ENCODE measurements at places on chromosomes 2 and 18.

GRCh38 chr18:13436576-13436975, 218.0 kb downstream of the LDLRAD4 start:
- no peak for DNase-seq

GRCh38 chr18:48072428-48073204, 142.2 kb upstream of the SMAD2 start:
- no peak for DNase-seq

- DNase-seq: peak; percentile 46
Observed at GRCh38 chr2:61887717-61888266, 664 bp downstream of the CCT4 start.

DNA sequence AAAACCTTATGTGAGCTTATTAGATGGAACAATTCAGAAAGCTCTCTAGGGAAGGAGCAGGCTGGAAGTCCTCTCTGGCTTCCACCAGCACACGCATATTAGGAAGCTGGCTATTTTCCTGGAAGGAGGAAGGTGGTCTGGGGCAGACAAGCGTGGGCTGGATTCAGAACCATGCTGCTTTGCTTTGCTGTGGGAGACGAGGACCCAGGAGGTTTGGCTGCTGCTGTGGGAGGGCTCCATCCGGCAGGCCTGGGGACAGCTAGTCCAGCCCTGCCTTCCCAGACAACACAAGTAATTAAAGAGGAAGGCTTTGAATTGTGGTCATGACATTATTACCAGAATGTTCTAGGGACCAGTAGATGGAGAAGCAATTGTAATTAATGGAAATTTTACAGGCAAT, 238.8 kb upstream of the MYT1L start:
- no peak for DNase-seq

DNA sequence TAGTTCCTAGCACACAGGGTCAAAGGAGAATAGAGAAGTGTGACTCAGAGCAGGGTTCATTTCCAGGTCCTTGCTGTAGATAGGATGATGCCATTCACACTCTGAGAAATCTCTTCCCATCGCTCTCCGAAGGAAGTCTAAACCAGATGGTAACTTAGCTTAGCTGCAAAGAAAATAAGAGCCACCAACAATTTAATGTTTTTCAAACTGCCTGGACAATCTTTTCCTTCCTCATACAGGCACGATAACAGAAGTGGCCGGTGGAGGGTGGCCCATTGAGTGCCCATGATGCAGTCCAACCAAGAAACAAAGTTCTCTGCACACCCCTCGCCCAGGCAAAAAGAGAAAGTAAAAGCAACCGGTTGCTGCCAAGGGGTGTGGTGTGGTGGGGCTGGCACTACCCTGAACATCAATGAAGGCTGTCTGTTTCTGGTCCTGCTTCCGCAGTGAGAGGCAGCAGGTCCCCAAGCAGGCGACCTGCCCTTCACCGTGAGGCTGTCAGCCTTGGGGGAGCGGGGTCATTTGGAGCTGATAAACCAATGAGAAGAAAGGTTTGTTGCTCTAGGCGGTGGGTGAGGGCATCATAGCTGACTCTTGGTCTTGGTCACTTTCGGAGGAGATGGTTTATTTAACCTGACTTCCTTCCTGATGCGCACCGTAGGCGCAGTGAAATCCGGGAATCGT, 105.6 kb upstream of the CD302 start:
- DNase-seq: no peak

GRCh38 chr2:237932731-237933131, 34.1 kb upstream of the UBE2F start:
- peak; percentile 80 for DNase-seq

DNA sequence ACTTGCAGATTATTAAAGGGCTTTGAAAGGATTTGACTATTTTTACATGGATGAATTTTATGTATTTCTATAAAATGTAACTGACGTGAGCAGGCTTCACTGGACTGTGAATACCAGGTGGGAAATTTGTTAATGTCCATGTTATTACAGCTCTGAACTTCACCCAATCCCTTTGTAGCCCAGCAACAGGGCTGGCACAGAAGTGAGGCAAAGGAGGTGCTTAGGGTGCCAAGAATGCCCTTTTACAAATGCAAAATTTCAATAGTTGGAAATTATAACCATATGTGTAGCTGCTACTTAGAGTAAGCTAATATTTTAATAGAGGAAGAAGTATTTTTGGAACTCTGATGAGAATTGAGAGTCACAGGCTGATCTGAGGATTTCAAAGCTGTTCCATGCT, 53.7 kb upstream of the FAM98A start:
- no peak for DNase-seq

GRCh38 chr2:76467326-76467725, 756.6 kb upstream of the GCFC2 start:
- no peak for DNase-seq

GRCh38 chr2:159138642-159139182, 147.8 kb downstream of the WDSUB1 start:
- no peak for DNase-seq

- no peak for DNase-seq
Observed at GRCh38 chr2:2646433-2647051, 315.5 kb upstream of the MYT1L start.

DNA sequence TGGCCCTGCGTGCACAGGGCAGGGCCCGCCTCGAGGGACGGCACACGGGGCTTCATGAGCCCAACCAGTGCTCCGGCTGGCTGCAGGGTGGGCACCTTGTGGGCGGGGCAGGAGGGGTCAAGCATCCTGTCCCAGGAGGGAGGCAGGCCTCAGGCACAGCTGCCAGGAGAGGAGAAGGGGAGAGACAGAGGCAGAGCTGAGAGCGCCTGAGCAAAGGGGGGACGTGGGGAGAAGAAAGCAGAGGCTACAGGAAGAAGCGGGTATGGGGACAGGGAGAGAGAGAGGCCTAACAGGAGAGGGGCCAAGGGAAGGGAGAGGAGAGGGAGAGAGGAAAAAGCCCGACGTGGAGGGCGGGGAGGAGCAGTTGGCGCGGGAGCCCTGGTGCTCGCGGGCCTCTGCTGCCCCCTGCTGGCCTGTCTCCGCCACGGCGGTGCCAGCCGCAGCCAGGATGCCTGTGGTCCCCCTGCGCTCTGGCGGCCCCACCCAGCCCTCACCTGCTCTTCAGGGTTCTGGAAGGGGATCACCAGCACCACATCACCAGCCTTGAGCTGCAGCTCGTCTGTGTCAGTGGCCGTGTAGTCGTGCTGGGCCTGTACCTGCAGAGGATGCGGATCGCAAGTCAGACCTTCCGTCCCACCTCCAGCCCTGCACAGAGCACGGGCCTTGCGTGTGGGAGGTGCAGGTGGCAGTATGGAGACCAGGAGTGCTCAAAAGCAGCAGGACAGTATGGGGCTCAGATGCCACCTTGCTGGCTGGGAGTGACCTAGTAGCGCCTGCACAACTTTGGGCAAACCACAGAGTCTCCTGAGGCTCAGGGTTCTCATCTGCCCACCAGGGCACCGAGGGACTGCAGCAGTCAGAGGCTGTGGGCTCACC, 56.8 kb downstream of the BIN1 start:
- DNase-seq: peak; percentile 31

- DNase-seq: peak; percentile 78
Observed at GRCh38 chr2:220893411-220893810, 678.7 kb downstream of the EPHA4 start.

DNA sequence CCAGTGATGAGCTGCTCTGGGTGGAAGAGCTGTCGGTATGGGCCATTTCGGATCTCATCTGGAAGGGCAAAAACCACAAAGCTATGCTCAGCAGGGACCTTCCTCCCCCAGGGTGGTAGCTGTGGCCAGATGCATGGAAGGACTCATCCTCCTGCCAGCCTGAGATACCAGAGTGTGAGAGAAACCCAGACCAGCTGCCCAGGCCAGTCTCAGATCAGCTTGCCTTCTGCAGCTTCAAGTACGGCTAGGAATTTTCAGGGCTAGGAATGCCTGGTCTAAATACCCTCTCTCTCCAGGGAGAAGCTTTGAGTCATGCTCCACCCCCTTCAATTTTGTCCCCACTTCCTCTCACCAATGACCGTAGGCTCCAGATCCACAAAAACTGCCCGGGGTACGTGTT, 1.4 kb upstream of the TUBA4B start:
- DNase-seq: no peak

- no peak for DNase-seq
Observed at GRCh38 chr2:64989982-64990614, 899 bp downstream of the SLC1A4 start.

- DNase-seq: no peak
Observed at GRCh38 chr2:219107758-219108157, 47.0 kb upstream of the IHH start.

GRCh38 chr2:22734373-22735045, 650.5 kb upstream of the KLHL29 start:
- DNase-seq: no peak

DNA sequence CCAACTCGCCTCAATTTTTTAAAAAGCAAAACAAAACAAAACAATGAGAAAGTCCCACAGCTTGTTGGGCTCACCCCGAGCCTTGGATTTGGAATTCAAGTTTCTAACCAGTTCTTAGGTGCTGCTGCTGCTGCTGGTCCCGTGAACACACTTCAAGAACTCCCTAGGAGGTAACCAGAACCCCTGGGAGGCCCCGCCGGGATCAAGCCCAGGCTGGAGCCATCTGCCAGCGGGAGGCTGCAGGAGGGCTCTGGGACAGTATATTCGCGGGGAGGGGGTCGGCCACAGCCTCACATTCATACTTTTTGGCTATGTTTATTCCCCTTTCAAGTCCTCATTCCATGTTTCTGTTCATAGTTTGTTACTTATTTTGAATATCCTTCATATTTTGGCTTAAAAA, 223.4 kb downstream of the TFCP2L1 start:
- DNase-seq: no peak

GRCh38 chr2:30584116-30584515, 137.1 kb downstream of the LCLAT1 start:
- DNase-seq: no peak

DNA sequence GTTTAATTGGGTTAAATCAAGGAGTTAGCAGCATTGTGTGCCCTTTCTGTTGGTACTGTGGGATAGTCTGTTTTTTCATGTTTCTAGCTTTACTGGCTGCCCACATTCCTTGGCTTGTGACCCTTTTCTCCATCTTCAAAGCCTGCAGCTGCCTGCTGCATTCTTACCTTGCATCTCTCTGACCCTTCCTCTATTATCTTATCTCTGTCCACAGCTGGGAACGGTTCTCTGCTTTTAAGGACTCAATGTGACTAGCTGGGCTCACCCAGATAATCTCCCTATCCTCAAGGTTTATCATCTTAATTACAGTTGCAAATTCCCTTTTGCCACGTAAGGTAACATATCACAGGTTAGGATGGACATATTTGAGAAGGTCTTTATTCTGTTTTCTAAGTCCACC, 199.7 kb downstream of the KCNS3 start:
- DNase-seq: peak; percentile 24

GRCh38 chr2:66426244-66427111, 8.4 kb upstream of the MEIS1 start:
- no peak for DNase-seq

DNA sequence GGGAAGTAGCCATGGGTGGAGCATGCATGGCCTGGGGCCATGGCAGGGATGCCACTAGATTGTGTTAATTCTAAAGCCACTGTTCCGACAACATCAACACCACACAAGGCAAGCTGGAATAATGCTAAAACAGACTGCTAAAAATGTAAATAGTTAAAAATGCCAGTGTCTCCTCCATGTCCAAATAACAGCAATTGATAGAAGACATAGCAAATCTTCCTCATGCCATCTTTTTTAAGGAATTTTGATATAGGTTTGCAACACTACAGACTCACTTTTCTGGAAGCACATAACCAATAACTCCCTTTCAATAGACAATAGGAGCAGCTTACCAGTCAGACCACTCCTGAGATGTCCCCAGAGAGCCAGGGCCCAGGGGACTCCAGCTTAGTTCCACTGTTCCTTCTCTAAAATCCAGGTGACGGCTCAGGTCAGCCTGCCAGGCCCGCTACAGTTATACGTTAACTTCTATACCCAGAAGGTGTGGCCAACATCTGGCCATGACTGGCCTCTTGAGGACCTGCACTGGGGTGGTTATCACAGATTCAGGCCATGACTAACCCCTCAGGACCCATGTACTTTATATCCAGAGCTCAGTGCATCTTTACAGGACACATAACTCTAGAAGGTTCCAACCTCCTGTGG, 20.3 kb downstream of the TUBB6 start:
- DNase-seq: no peak

DNA sequence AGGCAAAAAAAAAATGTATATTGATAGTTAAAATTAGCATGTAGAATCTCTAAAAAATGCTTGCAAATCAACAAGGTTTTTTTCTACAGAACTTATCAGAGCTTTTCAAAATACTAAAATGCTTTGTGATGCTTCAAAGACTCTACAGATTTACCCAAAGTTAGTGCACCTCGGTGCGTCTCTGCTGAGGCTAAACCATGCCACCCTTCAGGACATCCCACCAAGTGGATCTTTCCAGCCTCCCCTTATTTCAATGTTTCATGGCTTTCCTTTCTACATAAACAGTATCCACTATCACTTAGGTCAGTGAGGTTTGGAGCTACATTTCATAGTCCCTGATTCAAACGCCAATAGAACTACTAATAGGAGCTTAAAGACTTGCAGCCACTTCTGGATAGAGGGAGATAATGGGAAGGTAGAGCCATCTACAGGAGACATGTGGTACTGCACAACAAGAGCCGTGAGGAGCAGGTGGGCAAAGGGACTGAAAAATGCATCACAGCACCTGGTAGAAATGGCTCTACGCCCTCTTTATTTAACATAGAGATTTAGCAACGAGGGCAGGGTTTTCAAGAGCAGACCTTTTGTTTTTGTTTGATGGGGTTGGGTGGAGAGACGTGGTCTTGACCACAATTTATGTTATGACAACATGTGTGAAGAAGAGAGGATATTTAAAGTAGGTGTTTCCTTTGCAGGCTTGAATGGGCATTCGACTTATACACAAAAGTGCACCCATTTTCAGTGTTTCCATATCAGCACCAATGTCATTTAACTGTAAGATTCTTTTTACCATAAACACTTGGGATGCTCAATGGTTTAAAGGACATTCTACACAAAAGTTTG, 56.1 kb upstream of the SLC35G4 start:
- peak; percentile 49 for DNase-seq

DNA sequence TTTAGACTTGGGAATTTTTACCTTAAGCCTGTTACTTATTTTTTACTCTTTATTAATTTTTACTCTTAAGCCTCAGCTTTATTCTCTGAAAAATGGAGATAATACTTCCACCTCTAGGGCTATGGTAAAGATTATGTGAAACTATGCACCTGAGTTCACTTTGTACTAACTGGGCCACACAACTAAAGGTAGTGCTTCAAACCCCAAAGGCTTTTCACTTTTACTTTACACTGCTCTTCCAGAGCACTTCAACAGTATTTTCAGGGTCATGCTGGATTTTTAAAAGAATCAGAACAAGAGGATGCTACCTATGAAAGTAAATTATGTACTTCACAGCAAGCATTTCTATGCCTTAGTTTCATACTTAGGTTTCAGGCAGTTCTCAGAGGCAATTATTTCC, 27.8 kb downstream of the MEX3C start:
- DNase-seq: no peak

- no peak for DNase-seq
Observed at GRCh38 chr2:118706371-118706770, 141.1 kb downstream of the EN1 start.

- DNase-seq: no peak
Observed at GRCh38 chr2:176123411-176124109, 1.0 kb downstream of the HOXD9 start.
